ENCODE measurements at places on chromosomes 13 and 19. TPM values are rescaled to one million over a fixed set of nuclear protein-coding genes. Genes with fewer than 3 reads are reported as not detected.
A peak's percentile ranks its signal among the peaks of the same experiment; 100 is the strongest.

DNA sequence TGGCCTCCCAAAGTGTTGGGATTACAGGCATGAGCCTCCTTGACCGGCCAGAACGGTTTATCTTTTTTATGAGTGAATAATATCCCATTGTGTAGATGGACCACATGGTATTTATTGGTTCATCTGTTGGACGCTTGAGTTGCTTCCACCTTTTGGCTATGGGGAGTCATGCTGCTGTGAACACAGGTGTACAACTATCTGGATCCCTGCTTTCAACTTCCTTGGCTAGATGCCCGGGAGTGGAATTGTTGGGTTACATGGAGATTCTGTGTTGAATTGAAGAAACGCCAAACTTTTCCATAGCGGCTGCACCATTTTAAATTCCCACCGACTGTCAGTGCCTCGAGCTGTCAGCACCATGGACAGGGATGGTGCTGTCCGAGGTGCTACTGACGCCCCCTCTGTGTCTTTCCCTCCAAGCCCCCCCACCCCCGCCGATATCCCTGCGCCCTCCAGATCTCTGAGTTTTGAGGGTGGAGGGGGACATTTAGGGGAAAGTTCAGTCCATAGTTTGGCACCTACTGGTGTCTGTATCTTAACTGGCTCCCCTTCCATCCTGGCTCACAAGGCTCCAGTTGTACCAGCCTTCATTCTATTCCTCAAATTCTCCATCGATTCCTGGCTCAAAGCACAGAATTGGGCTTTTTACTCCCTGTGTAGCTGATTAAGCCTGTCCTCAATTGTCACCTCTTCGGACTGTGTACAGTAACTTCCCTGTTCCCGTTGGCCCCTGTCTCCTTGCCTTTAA is 27.3 kb downstream of the PNPLA6 start:
- DNase-seq: no peak
- H3K4me3 ChIP-seq: no peak overlapping the region
- peaks cover 4% of the 10 kb centered on the region for H3K4me1 ChIP-seq
- no peaks in the 10 kb centered on the region for H3K27me3 ChIP-seq
- peaks cover 19% of the 10 kb centered on the region for H3K36me3 ChIP-seq
- no peak overlapping the region for H3K27ac ChIP-seq

- H3K4me1 ChIP-seq: no peaks in the 10 kb centered on the region
- no peak overlapping the region for H3K27ac ChIP-seq
- H3K4me3 ChIP-seq: no peak overlapping the region
- no peaks in the 10 kb centered on the region for H3K36me3 ChIP-seq
- DNase-seq: no peak
Measured at GRCh38 chr19:57671124-57671895, 2.6 kb downstream of the ZSCAN4 start.

GRCh38 chr19:19051478-19052213 is 12.1 kb upstream of the SLC25A42 start:
- H3K27ac ChIP-seq: no peak overlapping the region
- H3K4me3 ChIP-seq: no peak overlapping the region
- H3K36me3 ChIP-seq: peaks cover 24% of the 10 kb centered on the region
- DNase-seq: no peak
- no peaks in the 10 kb centered on the region for H3K4me1 ChIP-seq

CDC42EP5 gene
- total RNA-seq: not detected

GRCh38 chr19:57050863-57051262 is 68.9 kb upstream of the USP29 start:
- H3K27me3 ChIP-seq: no peaks in the 10 kb centered on the region
- H3K27ac ChIP-seq: no peak overlapping the region
- no peaks in the 10 kb centered on the region for H3K36me3 ChIP-seq
- H3K4me1 ChIP-seq: no peaks in the 10 kb centered on the region
- no peak for DNase-seq
- no peak overlapping the region for H3K4me3 ChIP-seq

- DNase-seq: no peak
- no peak overlapping the region for H3K27ac ChIP-seq
- no peaks in the 10 kb centered on the region for H3K4me1 ChIP-seq
- no peaks in the 10 kb centered on the region for H3K27me3 ChIP-seq
- H3K36me3 ChIP-seq: no peaks in the 10 kb centered on the region
Measured at GRCh38 chr13:90792335-90792734, 555.2 kb upstream of the MIR17HG start.

DNA sequence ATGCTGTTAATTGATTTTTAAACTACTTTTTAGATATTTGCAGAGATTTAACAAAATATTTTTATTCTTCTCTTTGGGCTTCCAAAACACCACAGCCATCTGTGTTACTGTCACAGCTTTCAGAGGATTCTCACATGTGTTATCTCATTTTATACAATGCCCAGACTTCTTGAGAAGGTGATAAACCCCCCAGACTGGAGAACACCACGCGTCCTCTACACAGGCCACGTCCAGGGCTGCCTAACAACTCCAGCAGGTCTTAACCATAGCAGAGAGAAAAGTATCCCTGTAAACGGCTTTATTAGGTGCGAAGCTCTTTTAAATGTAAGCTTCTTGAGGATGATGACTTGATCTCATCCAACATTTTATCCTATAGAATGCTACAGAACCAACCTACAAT is 2.0 kb downstream of the GPR183 start:
- DNase-seq: no peak
- peaks cover 58% of the 10 kb centered on the region for H3K36me3 ChIP-seq
- H3K4me3 ChIP-seq: peak overlapping the region; percentile 77
- peaks cover 77% of the 10 kb centered on the region for H3K4me1 ChIP-seq
- no peaks in the 10 kb centered on the region for H3K27me3 ChIP-seq

DNA sequence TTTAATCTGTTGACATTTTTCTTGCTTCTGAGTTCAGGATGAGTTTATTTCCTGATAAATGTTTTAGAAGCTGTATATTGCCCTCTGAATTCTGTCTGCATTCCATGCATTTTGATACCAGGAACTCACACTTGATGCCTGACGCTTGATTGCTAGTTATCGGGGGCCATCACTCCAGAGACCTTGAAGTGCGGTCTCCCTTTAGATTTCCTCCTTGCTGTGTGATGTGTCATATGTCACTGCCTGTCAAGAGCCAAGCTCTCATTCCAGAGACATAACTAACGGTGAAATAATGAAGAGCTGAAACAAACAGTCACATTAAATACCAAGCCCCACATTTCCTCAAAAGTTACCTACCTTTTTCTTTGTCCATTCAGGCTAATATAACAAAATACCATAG is 155.5 kb downstream of the TNFSF13B start:
- no peak overlapping the region for H3K27ac ChIP-seq
- no peak for DNase-seq
- no peak overlapping the region for H3K4me3 ChIP-seq
- no peaks in the 10 kb centered on the region for H3K4me1 ChIP-seq
- H3K36me3 ChIP-seq: no peaks in the 10 kb centered on the region
- no peaks in the 10 kb centered on the region for H3K27me3 ChIP-seq

GRCh38 chr13:76764429-76764828 is 121.8 kb downstream of the KCTD12 start:
- no peaks in the 10 kb centered on the region for H3K27me3 ChIP-seq
- no peak overlapping the region for H3K4me3 ChIP-seq
- no peaks in the 10 kb centered on the region for H3K4me1 ChIP-seq
- no peak for DNase-seq
- H3K27ac ChIP-seq: no peak overlapping the region
- H3K36me3 ChIP-seq: no peaks in the 10 kb centered on the region

- H3K27ac ChIP-seq: no peak overlapping the region
- no peak for DNase-seq
- H3K27me3 ChIP-seq: no peaks in the 10 kb centered on the region
- no peaks in the 10 kb centered on the region for H3K36me3 ChIP-seq
- no peak overlapping the region for H3K4me3 ChIP-seq
Measured at GRCh38 chr19:49713236-49713845, 22.4 kb downstream of the CPT1C start.

- H3K27ac ChIP-seq: no peak overlapping the region
- H3K4me1 ChIP-seq: no peaks in the 10 kb centered on the region
- DNase-seq: no peak
- no peaks in the 10 kb centered on the region for H3K36me3 ChIP-seq
Measured at GRCh38 chr19:1304197-1304924, 18.7 kb downstream of the EFNA2 start.

GRCh38 chr19:7450243-7451223 is 38.3 kb downstream of the PEX11G start:
- H3K27me3 ChIP-seq: no peaks in the 10 kb centered on the region
- no peaks in the 10 kb centered on the region for H3K4me1 ChIP-seq
- H3K36me3 ChIP-seq: peaks cover 66% of the 10 kb centered on the region

ZNF724 gene
- total RNA-seq: 17.0 TPM

DNA sequence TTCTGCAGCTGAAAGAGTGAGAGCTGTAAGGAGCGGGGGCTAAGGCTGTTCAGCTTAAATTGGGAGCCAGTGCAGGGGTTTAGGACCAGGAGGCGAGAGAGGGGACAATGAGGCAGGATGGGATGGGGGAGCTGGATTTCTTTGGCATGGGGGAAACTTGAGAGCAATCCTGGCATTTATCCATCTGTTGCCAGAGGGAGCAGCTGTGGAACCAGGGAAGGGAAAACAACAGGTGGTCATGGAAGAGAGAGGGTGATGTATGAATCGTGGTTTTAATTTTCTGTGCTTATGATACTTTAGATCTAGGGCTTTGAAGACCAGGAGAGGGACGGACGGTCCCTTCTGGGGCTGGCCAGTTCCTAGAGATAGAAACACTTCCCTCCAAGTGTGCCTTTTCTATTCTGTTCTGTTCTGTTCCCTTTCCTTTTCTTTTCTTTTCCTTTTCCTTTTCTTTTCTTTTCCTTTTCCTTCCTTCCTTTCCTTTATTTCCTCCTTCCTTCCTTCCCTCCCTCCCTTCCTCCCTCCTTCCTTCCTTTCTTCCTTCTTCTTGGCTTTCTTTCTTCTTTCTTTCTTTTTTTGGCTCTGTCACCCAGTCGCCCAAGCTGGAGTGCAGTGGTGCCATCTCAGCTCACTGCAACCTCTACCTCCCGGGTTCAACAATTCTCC is 16.0 kb upstream of the CCL25 start:
- H3K4me3 ChIP-seq: no peak overlapping the region
- peak overlapping the region; percentile 33 for H3K27ac ChIP-seq
- no peaks in the 10 kb centered on the region for H3K36me3 ChIP-seq
- no peak for DNase-seq
- peaks cover 8% of the 10 kb centered on the region for H3K27me3 ChIP-seq

TNFSF9 gene
- total RNA-seq: 1.1 TPM

ZNF563 gene
- total RNA-seq: 3.9 TPM

PPM1N gene
- 0.82 TPM for total RNA-seq

DNA sequence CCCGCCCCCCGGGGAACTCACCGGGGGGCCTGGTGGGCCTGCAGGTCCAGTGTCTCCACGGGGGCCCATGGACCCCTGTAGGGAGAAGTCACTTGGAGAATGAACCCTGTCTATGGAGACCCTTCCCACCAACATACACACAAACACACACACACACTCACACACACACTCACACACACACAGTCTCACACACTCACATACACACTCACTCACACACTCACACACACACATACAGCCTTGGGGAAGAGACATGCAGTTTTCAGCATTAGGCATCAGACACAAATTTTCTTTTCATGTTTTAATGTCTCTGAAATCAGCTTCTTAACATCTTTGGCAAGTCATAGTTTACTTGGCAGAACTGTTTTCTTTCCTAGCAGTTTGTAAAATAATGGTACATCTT is 31.0 kb upstream of the OLFM2 start:
- H3K27me3 ChIP-seq: peaks cover 24% of the 10 kb centered on the region
- no peak for DNase-seq
- no peak overlapping the region for H3K27ac ChIP-seq
- H3K36me3 ChIP-seq: no peaks in the 10 kb centered on the region
- H3K4me3 ChIP-seq: no peak overlapping the region

- no peaks in the 10 kb centered on the region for H3K36me3 ChIP-seq
- no peaks in the 10 kb centered on the region for H3K4me1 ChIP-seq
- H3K27me3 ChIP-seq: peaks cover 23% of the 10 kb centered on the region
Measured at GRCh38 chr19:4606921-4607678, 32.2 kb upstream of the TNFAIP8L1 start.

KCNN4 gene
- total RNA-seq: 31.9 TPM

CYP2S1 gene
- 0.17 TPM for total RNA-seq

DNA sequence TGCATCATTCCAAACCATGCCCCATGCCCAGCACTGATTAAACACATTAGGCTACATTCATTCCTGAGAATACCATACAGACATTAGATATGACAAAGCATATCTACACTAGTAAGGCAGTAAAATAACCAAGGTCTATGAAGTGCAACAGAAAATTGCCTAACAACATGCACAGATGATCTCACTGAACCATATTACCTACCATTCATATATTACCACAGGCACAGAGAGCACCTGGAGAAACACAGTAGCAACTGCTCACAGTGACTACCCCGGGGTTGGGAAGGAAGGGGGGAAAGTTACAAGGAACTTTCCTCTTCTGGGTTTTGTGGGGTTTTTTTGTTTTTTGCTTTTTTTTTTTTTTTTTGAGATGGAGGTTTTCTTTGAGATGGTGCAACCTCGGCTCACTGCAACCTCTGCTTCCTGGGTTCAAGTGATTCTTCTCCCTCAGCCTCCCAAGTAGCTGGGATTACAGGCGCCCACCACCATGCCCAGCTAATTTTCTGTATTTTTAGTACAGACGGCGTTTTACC is 669.6 kb downstream of the UQCRFS1 start:
- no peak overlapping the region for H3K4me3 ChIP-seq
- H3K36me3 ChIP-seq: no peaks in the 10 kb centered on the region
- H3K27ac ChIP-seq: no peak overlapping the region
- no peaks in the 10 kb centered on the region for H3K27me3 ChIP-seq
- DNase-seq: no peak
- no peaks in the 10 kb centered on the region for H3K4me1 ChIP-seq

- peaks cover 26% of the 10 kb centered on the region for H3K4me1 ChIP-seq
- no peak overlapping the region for H3K4me3 ChIP-seq
- no peak for DNase-seq
- H3K27me3 ChIP-seq: no peaks in the 10 kb centered on the region
Measured at GRCh38 chr13:19961924-19962323, 3.4 kb downstream of the ZMYM2 start.

DNA sequence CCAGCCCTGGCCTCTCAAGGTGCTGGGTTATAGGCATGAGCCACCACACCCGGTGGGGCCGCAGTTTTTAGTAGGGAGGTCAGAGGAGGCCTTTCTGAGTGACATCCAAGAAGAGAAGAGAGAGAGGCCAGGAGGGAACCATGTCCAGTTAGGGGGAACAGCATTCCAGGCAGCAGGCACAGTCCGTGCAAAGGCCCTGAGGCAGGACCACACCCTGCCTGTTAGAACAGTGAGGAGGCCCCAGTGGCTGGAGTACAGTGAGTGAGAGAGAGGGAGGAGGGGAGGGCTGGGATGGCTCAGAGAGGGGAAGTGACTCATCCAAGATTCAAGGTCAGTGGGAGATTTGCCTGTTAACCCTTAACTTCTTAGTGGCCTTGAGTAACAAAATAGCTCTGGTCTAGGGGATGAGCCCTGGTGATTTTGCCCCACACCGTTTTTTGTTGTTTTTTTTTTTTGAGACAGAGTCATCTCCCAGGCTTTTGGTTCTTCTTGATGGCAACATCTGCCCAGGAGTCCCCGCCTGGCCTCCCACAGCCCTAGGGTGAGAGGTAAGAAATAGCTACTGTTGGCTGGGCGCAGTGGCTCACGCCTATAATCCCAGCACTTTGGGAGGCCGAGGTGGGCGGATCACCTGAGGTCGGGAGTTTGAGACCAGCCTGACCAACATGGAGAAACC is 2.7 kb upstream of the PLIN3 start:
- H3K27me3 ChIP-seq: peaks cover 12% of the 10 kb centered on the region
- peaks cover 23% of the 10 kb centered on the region for H3K4me1 ChIP-seq
- no peaks in the 10 kb centered on the region for H3K36me3 ChIP-seq
- H3K27ac ChIP-seq: no peak overlapping the region

ERICH6B gene
- not detected for total RNA-seq

- H3K36me3 ChIP-seq: no peaks in the 10 kb centered on the region
- no peaks in the 10 kb centered on the region for H3K27me3 ChIP-seq
- no peak overlapping the region for H3K4me3 ChIP-seq
- H3K27ac ChIP-seq: no peak overlapping the region
- H3K4me1 ChIP-seq: no peaks in the 10 kb centered on the region
- no peak for DNase-seq
Measured at GRCh38 chr19:30656520-30657100, 284.4 kb downstream of the ZNF536 start.
